ENCODE measurements at places on chromosomes 4 and X.

GRCh38 chrX:2474280-2474962 lies 26.4 kb downstream of the DHRSX start:
- DNase-seq = no peak

GRCh38 chr4:113524096-113524495 lies 237.4 kb downstream of the CAMK2D start:
- no peak for DNase-seq

DNA sequence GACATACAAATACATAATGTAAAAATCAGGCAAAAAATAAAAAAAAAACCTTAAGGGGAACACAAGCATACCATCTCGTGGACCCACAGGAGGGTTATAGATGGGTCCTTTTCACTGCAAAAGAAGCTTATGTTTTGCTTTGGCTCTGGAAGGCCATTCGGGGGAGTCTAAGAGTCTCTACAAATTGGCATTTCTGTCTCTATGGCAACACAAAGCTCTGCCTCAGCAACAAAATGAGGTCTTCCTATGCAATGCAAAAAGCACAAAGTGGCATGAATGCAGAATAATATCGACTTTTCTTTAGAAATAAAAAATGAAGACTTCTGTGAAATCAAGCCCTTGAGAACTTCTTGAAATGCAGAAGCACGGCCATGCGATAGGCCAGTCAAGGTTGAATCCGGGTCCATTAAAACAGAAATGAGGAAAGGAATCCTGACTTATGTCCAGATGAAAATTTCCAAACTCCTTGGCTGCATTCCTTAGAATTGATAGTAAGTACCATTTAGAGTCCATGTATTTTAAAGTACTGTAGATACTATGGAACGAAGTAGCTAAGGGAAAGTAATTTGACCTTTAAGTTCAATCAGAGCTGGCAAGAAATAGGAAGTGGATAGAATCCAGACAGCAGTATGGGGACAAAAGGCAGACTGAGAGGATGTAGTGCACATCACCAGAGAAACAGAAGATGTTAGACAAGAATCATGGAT lies 63.7 kb upstream of the PDLIM3 start:
- no peak for DNase-seq

GRCh38 chr4:159483110-159483781 lies 380.4 kb downstream of the RAPGEF2 start:
- DNase-seq = no peak

DNA sequence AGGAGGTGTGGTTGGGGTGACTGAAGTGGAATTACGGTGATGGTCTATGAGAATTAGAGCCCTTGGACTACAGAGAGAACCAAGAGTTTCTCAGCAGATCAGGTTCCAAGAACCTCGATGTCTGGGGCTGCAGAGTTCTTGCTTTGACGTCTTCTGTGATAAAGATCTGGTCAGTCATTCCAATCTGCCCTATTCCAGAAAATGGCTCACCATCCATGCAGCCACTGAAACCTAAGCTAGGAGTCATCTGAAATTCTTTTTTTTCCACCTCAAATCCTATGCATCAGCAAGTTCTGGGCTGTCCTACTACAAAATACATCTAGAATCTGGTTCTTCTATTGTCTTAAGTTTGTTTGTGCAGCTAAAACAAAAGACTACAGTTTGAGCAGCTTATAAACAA lies 254.4 kb upstream of the PGRMC2 start:
- DNase-seq = no peak

- DNase-seq = no peak
Measured at GRCh38 chrX:55659931-55660330, 36.7 kb downstream of the FOXR2 start.

- no peak for DNase-seq
Measured at GRCh38 chrX:29044423-29045184, 457.4 kb downstream of the IL1RAPL1 start.

- no peak for DNase-seq
Measured at GRCh38 chr4:4689694-4690440, 148.0 kb upstream of the STX18 start.

DNA sequence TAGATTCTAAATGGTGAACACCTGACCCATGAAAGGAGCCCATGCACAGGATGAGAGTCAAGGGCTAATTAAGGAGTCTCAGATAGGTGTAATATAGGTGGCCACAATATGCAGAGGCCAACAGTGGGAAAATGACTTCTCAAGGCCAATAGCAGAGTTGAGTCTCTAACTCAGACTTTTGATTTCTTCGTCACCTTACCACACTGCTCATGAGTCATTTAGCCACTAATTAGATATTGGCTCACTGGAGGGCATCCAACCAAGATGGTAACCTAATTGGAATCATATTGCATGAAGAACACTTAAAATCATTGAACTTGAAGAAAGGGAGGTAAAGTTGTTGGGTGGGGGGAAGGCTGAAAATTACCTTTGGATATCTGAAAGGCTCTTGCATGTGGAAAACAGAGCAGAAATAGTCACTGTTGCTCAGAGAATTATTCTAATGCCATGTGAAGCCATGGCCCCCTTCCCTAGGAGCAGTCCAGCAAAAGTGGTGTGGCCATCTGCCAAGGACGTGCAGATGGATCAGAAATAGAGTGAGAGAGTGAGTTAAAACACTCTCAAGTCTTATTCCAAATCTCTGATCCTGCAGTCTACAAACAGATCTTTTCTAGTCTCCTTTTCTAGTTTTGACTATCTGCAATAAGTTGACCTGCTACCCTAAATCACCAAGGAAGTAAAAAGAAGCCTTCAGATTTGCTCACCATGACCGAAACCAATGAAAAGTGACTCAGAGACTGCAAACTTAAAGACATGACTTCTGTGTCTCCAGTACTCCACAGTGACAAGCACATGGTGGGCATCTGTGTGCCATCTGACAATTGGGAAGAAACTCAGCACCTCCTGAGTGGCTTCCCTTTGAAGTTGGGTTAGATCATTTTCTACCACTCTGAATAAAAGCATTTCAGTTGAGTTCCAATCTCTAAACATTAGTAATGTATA lies 93.9 kb upstream of the C1QTNF7 start:
- DNase-seq = no peak

- no peak for DNase-seq
Measured at GRCh38 chr4:186621959-186622553, 66.7 kb upstream of the MTNR1A start.

DNA sequence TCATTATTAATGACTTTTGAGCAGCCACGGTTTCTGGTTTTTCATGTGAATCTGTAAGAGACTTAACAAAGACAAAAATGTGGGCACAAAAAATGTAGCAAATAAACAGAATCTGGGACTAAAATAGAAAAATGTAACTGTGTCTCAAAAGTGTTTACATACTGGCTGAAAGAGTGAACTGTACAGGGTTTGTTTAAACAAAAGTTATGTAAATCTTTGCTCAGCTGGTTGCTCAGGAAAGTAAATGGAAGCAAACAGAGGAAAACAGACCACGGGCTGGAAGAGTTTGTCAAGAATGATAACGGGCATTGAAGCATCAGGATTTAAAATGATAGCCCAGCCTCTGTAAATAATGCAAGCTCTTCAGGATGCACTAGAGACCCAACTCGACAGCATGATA lies 921.8 kb upstream of the FTHL17 start:
- DNase-seq = no peak

DNA sequence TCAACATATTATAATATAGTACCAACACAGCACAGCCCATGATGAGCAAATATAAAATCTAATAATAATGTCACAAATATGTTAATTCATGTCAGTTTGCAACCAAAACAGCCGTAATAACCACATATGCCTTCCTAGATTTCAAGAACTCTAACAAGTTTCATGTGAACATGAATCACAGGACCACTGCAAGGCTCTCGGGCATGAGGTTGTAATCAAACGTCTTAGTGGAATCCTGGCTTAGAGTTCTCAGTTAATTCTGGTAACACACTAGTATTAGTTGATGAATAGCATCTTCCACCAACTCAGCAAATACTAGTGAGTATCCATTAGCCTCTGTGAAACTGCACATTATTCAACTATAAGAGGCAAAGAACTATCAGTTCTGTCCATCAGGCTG lies 379.3 kb upstream of the TENM3 start:
- no peak for DNase-seq

- no peak for DNase-seq
Measured at GRCh38 chr4:88040707-88041106, 33.3 kb downstream of the PKD2 start.

GRCh38 chr4:13180701-13181100 lies 303.4 kb downstream of the RAB28 start:
- DNase-seq = no peak

Data from SK-N-DZ (cell line).